ENCODE measurements at places on chromosomes 12 and 14.
A peak's percentile ranks its signal among the peaks of the same experiment; 100 is the strongest.

DNA sequence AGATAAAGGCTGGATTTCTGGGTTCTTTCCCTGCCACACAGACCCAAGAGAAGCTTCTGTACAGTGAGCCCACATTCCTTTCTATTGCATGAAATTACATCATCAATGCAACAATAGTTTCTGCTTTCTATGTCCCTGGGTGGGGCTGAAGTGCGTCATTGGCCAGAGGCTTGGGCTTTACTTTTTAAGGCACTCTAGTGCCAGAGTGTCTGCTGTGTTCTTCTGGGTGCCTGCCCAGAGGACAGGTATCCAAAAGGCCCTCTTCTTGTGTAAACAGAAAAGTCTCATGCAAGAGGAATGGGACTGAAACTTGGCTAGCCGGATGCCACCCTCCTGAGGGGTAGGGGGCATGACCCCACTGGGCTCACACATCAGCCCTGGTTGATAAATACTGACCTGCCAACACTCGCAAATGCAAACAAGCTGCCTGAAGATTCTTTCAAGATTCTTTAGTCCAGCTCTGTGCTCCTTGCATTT, 5.9 kb downstream of the KRT86 start:
- DNase-seq, result no peak

DNA sequence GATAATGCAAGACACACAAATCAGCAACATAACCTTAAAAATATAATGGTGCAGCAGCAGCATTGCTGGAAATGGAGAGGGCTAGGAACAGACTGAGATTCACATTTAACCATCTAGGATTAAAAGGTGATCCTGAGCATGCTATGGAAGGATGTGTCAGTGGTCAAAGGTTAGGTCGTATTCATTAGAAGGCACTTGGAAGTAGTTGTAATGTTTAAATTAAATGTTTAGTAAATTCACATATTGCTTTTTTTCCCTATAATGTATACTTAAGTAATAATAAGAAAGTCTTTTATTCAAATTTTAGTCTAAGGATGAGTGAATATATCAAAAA, 368.6 kb upstream of the PDE3A start:
- no peak for DNase-seq

- no peak for DNase-seq
Observed at GRCh38 chr14:102982852-102983470, 60.5 kb downstream of the AMN start.

GRCh38 chr12:24839268-24839791, 109.6 kb downstream of the BCAT1 start:
- no peak for DNase-seq

DNA sequence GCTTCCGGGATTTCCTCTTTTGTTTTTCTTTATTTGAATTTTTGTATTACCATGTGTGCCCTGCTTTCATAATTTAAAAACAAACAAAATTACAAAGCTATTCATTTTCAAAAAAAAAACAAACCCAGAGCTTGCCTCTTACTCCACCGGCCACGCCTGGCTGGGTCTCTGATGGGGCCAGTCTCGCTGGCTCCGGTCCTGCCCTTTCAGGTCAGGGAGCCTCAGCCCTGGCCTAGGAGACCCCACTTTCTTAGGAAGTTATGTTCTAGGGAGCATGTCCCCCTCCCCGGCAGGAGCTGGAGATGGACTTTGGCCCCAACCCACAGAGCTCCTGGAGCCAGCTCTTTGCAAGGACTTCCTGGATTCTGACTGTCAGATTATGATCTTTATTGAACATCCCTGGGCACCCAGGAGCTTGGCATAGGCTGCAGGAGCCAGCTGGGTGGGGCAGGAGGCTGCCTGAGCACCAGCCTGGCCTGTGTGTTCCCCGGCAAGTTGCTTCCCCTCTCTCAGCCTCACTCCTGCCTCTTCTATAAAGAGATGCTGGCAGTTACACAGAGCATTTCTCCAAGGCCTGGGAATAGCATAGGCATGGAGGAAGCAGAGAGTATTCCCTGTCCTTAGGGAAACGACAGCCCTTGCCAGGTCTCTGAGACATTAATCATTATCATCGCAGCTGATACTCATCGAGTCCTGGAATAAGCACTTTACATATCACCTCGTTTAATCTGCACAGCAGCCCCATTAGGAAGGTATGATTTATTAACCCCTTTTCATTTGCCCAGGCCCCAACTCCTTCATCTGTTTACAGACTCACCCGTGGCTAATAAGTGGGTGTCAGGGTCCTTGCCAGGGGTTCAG, 3.5 kb downstream of the DEGS2 start:
- peak; percentile 44 for DNase-seq

GRCh38 chr14:99671235-99672224, 12.6 kb upstream of the CYP46A1 start:
- no peak for DNase-seq

GRCh38 chr12:121911824-121912585, 6.4 kb upstream of the CFAP251 start:
- DNase-seq, result no peak

GRCh38 chr12:88998421-88998820, 353.9 kb downstream of the DUSP6 start:
- DNase-seq, result no peak

DNA sequence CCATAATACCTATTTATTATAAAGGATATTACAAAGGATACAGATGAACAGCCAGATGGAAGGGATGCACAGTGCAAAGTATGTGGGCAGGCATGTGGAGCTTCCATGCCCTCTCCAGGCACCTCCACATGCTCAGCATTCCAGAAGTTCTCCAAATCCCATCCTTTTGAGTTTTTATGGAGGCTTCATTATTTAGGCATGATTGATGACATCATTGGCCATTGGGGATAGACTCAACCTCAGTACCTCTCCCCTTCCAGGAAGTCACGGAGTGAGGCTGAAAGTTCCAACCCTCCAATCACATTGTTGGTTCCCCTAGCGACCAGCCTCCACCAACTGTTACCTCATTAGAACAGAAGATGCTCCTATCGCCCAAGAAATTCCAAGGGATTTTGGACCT, 156.4 kb downstream of the ATP23 start:
- no peak for DNase-seq

- DNase-seq, result no peak
Observed at GRCh38 chr12:20097626-20098025, 270.7 kb upstream of the PDE3A start.

DNA sequence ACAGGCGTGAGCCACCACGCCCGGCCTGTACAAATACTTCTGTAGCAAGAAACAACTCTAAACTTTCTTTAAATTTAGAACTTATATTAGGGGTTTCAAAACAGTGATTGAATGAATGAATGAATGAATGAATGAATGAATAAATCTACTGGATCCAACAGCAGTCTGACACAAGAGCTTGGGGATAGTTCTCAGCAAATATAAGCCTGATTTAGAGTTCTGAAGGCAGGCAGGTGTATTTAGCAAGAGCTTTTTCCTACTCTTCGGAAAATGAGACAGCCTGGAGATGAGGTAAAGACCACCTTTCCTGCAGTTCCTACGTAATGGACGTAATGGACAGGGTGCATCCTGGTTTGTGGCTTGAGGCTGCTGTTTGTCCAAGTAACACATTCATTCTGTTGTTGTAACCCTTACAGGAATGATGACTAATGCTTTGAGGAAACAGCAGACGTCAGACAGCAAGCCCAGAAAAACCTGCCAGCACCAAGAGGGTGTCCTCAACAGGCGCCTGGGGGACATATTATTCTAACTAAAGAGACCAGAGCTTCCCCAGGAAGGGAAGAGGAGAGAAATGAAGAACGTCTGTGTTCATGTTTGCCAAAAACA, 277.4 kb upstream of the SOX5 start:
- DNase-seq, result no peak

DNA sequence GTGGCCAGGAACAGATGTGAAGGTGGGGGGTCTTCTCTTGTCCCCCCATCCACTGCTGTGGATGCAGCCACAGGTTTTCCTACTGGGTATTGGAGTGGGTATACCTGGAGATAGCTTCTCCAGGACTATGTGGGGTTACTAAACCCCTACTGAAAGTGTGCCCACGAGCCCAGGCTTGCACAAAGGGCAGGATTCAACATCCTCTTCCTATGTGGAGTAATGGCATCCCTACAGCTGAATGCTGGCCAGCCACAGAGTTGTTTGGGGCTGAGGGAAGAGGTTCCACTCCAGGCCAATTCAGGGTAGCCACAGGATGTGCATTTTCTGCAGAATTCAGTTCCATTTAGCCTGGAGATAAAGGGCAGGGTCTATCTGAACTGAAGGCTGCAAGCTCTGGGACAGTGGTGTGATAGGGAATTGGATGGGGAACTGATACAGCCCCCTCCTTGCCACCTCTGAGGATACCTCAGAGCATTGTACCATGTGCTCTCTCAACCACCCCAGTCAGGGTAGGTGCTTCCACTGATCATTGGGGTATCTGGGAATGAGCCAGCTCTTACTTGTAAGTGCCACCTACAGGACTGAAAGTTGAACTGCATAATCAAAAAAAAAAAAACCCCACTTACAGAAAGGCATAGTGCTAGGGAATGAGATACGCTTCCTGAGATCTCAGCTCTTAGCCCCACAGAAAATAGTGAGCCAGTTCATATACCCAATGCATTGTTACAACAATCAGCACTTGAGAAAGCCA, 187.1 kb downstream of the KITLG start:
- DNase-seq, result no peak

DNA sequence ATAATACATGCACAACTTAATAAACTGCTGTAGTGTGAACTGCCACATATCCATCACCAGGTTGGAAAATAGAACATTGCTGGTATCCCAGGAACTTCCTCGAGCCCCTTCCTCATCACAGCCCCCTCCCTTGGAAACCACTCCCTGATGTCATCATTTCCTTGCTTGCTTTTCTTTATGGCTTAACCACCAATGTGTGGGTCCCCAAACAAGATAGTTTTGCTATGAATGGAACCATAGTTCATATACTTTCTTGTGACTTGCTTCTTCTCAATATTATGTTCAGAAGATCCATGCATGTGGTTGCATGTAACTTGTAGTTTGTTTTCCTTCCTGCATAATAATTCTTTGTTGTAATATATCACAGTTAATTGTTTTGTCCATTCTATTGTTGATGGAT, 8.9 kb upstream of the WNT5B start:
- no peak for DNase-seq

DNA sequence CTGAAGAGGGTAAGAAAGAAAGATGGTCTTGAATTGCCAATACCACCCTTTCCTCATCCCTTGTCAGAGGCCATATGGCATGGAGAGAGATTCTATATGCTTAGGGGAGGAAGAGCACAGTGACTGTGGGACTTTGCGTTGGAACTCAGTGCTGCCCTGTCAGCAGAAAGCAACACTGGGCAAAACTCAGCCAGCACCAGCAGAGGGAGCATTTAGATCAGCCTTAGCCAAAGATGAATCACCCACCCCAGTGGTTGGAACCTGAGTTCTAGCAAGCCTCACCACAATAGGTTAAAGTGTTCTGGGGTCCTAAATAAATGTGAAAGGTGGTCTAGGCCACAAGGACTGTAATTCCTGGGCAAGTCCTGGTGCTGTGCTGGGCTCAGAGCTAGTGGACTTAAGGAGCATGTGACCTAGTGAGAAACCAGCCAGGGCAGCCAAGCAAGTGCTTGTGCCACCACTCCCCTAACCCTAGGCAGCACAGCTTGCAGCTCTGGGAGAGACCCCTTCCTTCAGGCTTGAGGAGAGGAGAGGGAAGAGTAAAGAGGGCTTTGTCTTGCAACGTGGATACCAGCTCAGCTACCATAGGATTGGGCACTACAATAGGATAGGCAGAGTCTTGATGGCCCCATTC, 11.4 kb upstream of the BCAT1 start:
- DNase-seq, result no peak

DNA sequence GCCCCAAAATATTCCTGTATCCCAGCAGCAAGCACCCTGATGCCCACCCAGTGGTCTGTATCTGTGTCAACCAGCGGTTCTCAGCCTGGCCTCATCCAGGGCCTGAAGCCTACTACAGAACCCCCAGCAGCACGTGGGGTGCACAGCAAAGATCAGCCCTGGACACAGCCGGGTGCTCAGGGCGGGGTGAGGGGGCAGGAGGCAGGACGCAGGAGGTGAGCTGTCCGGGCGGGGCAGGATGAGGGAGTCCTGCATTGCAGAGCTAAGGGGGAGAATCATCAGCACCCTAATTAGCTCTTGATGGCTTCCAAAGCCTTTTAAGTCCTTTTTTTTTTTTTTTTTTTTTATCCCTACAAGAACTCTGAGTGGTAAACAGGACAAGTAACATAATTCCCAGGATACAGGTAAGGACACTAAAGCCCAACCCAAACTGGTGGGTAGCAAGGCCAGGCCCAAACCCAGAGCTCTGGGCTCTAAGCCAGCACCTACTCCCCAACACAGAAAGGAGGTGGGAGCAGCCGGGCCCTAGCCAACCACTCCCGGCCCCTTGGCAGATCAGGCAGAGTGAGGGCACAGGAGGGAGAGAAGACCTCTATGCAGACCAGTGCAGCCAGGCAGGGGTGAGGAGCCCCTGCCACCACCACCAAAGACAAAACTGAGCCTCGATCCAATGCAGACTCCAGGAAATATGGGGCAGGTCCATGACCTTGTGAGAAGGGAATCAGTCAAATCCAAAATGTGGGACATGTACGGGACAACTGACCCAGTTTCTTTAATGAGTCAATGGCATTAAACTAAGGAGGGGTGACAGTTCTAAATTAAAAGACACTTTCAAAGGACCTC, 32.3 kb upstream of the EIF5 start:
- no peak for DNase-seq

- no peak for DNase-seq
Observed at GRCh38 chr12:5807090-5807414, 138.0 kb downstream of the ANO2 start.

DNA sequence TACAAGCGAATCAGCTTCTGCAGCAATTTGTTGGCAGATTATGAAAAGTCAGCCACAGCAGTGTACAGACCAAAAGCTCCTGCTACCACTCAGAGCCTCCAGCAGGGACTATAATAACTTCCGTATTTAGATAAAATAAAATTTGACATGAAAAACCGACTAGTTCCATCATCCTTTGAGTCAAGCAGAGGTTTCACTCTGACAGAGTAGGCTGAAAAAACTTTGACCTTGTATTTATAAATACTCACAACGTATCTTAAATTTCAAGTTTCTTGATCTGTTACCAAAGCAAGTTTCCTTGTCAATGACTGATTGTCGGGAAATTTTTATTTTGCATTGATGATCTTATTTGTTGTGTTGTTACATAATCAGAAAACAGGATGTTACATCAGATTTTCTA, 283.4 kb downstream of the DAD1 start:
- DNase-seq, result no peak

DNA sequence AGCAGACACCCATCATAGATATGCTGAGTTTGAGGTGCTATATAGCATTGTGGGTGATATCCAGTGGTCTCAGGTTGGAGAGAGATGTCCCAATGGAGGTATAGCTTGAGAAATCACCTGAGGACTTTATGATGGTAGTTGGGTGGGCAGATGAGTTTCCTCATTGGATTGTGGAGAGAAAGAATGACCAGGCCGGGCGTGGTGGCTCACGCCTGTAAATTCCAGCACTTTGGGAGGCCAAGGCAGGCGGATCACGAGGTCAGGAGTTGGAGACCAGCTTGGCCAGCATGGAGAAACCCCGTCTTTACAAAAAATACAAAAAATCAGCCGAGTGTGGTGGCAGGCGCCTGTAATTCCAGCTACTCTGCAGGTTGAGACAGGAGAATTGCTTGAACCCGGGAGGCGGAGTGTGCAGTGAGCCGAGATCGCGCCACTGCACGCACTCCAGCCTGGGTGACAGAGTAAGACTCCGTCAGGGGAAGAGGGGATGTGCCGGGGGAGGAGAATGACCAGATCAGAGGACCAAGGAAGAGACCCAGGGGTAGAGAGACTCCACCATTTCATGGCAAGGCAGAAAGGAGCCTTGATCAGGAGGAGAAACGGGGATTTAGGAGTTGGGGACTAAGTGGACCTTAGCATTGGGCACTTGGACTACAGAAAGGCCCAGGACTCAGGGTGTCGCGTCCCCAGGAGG, 757 bp upstream of the PCK2 start:
- peak; percentile 68 for DNase-seq
